ENCODE measurements at places on chromosomes 12 and 14.

- no peak for DNase-seq
These were observed 98.0 kb downstream of the SAMD4A start for GRCh38 chr14:54664961-54665360.

GRCh38 chr12:81573228-81573627 is 185.9 kb downstream of the PPFIA2 start:
- DNase-seq: no peak

GRCh38 chr14:56040121-56040520 is 78.1 kb upstream of the PELI2 start:
- DNase-seq: no peak

- DNase-seq: no peak
These were observed 34.0 kb downstream of the PELI2 start for GRCh38 chr14:56152221-56152620.

GRCh38 chr12:1845886-1846285 is 25.5 kb downstream of the LRTM2 start:
- DNase-seq: no peak

- no peak for DNase-seq
These were observed 22.1 kb downstream of the OAS2 start for GRCh38 chr12:113000433-113000832.

GRCh38 chr12:4579305-4580102 is 17.5 kb downstream of the DYRK4 start:
- DNase-seq: peak; percentile 80

GRCh38 chr12:126784328-126784921 is 1482.5 kb upstream of the TMEM132C start:
- peak; percentile 39 for DNase-seq

DNA sequence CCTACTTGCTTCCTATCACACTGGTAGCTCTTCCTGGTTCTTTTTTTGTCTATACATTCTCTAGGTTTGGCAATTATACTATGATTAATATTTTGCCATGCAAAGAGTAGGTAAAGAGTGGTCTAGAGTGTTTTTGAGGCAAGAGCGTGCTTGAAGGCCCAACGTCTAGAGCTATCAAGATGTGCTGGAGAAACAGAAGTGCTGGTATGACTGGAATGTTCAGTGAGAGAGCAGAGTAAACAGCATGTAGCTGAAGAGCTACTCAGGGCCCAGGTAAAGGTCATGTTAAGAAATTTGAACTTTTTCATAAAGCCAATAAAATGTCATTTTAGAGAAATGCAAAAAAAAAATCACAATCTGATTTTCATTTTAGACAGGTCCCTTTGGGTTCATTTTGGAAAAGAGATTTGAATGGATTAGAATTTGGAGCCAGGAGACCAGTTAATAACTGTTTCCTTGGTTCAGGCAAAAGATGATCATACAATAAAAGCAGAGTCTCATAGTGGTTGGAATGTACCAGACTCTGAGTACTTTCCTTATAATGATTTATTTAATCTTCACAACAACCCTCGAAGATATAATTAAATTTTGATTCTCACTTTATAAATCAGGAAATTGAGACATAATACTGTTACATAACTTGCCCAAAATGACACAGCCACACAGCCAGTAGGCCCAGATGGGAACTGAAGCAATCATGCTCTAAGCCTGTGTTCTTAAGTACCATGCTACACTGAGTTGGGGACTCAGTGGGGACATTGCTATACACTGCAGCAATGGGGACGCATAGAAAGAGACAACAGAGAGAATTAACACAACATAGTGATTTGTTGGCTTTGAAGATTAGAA is 350.1 kb downstream of the NELL2 start:
- DNase-seq: no peak

DNA sequence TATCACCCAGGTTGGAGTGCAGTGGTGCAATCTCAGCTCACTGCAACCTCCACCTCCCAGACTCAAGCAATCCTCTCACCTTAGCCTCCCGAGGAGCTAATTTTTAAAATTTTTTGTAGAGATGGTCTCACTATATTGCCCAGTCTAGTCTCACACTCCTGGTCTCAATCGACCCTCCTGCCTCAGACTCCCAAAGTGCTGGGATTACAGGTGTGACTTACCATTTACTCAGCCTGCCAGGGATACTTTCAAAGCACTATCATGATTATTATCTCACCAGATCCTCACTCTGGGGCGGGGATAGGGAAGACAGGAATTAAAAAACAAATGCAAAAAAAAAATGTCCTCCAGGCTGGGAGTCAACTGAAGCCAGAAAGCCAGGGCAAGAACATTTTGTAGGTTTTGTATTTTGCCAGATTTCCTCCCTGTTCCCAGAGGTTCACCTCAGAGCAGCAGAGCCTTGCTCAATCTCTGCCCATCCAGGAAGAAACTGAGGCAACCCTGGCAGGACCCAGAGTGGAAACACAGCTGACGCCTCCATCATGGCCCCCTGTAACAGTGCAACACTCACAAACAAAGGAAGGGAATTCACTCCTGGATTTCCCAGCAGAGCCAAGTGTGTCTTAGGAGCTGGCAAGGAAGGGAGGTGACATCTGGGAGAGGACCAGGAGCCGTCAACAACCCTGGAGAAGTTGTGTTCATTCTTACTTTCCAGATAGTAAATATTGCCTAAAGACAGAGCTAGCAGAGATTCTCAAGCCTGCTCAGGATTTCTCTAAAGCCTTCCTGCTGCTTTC is 73.9 kb downstream of the IRF2BPL start:
- DNase-seq: no peak

DNA sequence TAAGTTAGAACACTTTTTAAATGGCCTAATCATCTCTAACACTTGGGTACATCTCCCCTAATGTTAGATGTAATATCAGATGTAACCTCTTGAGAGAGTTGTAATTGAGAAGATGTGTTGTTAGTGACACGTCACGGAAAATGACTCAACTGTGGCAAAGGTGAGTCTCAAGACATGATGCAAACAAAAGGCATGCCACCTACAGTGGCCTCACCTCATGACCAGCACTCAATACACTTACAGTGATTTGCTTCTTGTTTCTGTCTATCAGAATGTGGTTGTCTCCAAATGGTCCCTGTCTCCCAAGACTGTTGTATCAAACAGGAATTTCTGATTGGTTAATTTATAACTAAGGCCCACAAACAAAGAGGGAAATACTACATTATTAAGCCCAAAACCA is 91.2 kb downstream of the SLC25A21 start:
- DNase-seq: no peak

DNA sequence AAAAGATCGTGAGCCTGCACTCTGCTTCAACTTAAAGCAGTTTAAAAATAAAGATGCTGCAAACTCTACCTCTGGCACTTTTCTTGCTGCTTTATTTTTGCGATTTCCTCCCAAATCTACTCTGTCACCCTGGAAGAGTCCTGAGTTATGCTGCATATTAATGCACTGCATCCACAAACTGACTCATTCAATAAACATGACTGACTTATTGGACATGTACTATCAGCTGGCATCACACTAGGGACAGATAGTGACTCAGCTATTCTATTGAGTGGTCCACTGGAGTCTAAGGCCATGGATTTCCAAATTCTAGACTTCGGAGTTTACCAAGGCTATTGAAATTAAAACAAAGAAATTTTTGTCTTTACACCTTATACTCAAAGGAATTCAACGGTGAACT is 90.7 kb upstream of the PTPRR start:
- DNase-seq: no peak

DNA sequence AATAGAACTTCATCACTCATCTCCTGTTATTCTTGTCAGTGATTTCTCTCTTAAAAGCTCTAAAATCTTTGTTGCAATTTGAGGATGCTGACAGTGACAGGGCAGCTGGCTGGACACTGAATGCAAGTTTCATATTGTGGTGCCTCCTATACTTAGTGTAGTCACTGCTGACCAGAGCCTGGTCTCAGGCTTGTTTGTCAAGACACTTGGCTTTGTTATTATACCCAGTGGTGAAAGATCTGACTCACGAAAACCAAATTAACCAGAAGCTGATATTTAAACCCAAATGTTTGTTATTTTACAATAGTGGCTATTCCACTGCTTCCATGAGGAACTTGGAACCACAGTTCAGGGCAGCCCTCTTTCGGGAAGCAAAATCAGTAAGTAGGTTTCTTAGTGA is 42.8 kb downstream of the RPGRIP1 start:
- no peak for DNase-seq

DNA sequence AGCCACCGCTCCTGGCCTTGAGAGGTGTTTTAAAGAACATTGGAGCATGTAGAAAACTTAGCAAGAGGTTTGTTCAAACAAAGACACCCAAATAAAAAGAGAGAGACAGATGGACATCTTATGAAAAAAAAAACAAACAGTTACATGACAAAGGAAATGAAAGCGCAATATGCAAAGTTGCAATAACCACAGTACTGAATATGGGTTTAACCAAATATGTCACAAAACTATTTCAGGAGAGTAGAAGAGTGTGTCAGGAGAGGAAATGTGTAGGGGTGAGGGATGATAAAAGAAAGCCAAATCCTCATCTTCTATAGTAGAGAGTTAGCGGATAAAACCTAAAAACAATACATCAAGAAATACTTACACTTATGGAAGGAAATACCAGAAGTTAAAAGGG is 98.4 kb downstream of the GTF2A1 start:
- DNase-seq: no peak

- peak; percentile 8 for DNase-seq
These were observed 59.5 kb upstream of the IGF1 start for GRCh38 chr12:102539651-102540553.

- no peak for DNase-seq
These were observed 3.0 kb upstream of the BLOC1S1 start for GRCh38 chr12:55712700-55713415.

- no peak for DNase-seq
These were observed 125.3 kb downstream of the IPO8 start for GRCh38 chr12:30570211-30570890.

- no peak for DNase-seq
These were observed 17.0 kb upstream of the DICER1 start for GRCh38 chr14:95174184-95174792.

GRCh38 chr12:104133321-104133720 is 4.7 kb downstream of the NFYB start:
- peak; percentile 33 for DNase-seq

- DNase-seq: no peak
These were observed 27.5 kb upstream of the OAS1 start for GRCh38 chr12:112879191-112879705.

- no peak for DNase-seq
These were observed 28.5 kb upstream of the C14orf180 start for GRCh38 chr14:104550861-104551728.

DNA sequence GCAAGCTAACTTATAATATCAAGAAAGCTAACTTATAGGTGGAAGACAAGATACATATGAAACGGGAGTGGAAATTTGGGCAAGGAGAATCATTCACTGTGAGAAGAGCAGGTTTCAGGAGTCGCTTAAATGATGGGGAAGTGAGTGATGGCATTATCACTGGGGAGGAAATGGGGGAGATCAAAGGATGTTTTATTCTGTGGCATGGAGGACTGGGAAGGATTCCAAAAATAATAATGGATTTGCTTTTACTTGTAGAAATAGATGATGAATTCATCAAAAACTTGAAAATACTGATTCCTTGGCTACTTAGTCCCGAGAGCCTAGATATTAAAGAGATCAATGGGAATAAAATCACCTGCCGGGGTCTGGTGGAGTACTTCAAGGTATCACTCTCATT is 47.8 kb downstream of the SAV1 start:
- DNase-seq: no peak

GRCh38 chr14:49673586-49673985 is 14.4 kb downstream of the POLE2 start:
- DNase-seq: no peak

DNA sequence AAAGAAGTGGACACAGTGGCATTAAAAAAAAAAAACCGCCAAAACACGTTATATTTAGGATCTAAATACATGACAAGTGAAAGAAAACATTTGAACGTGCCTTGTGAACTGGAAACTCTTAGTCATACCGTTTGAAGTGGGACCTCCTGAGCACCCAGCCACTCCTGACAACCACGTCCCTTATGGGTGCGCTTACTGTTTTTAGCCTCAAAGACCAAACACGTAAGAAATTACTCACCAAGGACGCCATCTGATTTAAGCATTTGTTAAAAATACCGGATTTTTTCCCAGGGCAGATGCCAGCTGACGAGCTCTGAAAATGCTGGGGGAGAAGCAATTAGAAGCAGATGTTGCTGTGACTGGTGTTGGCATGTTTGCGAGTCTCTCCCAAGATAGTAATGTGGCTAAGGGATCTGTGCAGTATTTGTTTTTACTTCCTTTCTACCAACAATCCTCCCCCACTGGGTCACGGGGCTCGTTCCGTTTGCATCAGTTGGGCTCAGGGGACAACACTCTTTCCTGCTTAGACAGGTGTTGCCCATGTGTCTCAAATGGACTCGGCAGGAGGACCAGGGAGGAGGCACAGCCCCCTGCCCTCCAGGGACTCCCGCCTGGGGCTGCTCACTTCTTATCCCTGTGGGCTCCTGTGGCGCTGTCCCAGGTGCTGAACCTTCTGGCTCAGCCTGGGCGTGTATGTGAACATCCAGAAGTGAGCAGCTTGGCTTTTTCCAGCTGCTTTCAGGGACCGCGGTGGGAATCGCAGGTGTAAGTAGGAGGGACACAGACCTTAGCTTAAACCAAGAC is 101.0 kb downstream of the BEGAIN start:
- DNase-seq: peak; percentile 13

DNA sequence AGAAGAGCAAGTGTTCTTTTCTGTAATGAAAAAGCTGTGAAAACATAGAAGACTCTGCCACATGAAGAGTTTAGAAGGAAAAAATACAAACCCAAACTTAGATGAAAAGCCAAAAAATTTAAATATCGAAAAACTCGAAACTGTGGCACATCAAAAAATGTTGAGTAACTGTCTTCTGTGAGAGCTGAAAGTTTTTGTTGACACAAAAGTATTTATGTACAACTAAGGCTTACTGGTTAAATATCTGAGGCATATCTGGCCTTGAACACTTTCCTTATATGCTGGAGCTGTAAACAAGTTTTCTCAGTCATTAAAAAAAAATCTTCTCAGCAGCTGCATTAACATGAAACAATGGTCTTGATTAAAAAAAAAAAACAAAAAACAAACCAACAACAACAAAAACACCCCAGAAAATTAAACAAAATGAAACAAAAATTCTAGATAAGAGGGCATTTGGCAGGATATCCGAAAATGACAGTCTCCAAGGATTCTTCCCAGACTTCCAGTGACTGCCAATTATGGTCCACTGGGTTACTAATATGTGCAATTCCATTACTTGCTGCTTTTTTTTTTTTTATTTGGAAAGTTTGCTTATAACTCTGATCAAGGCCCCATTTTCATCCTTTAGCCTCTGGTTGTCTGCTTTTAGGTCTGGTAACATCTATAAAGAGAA is 84.7 kb upstream of the PAWR start:
- no peak for DNase-seq
